Esophagus squamous epithelium (tissue), 5 donors: ENCODE measurements at places on chromosomes 6 and 20. TPM values are rescaled to one million over a fixed set of nuclear protein-coding genes. Genes with fewer than 3 reads are reported as not detected.

The FABP7 gene
- total RNA-seq: not detected

- DNase-seq: no peak
Observed at GRCh38 chr6:135796643-135797305, 54.7 kb upstream of the PDE7B start.

DNA sequence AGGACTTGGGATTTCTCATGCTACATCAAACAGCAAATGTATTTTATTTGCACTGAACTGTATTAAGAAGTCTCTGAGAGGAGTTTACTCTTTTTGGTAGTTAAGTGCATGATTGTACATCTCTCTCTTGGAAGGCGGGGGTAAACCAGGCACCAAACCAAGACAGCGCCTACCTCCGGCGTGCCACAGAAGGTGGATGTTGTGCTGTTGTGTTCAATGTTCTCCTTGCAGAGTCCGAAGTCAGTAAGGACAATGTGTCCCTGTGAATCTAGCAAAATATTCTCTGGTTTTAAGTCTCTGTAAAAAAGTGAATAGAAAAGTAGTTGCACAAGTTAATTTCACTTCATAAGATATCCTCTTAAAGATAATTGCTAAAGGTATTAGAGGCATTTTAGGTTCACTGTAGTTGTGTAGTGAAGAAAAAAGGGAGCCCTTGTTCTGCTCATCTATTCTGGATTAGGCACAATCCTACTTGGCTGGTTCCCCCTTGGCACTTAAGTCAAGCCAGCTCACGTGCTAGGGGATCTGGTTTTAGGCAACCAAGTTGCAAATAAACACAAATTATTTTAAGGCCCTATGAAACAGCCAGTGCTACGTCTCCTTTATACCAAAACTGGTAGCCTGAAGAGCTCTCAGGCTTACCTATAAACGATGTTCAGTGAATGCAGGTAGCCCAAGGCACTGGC is 119.7 kb upstream of the SLC2A12 start:
- no peak for DNase-seq

- no peak for DNase-seq
Observed at GRCh38 chr6:38957426-38957825, 91.2 kb upstream of the GLP1R start.
